Natural killer cell treated with Interleukin-12 subunit alpha and Interleukin-12 subunit beta and Interleukin-15 and Interleukin-18, amount 100 ng/mL, for 72 hours (primary cell): ENCODE measurements at places on chromosomes 5 and 9. TPM values are rescaled to one million over a fixed set of nuclear protein-coding genes. Genes with fewer than 3 reads are reported as not detected.

- no peak for DNase-seq
These were observed 5.3 kb upstream of the ZNF354C start for GRCh38 chr5:179054876-179055275.

DNA sequence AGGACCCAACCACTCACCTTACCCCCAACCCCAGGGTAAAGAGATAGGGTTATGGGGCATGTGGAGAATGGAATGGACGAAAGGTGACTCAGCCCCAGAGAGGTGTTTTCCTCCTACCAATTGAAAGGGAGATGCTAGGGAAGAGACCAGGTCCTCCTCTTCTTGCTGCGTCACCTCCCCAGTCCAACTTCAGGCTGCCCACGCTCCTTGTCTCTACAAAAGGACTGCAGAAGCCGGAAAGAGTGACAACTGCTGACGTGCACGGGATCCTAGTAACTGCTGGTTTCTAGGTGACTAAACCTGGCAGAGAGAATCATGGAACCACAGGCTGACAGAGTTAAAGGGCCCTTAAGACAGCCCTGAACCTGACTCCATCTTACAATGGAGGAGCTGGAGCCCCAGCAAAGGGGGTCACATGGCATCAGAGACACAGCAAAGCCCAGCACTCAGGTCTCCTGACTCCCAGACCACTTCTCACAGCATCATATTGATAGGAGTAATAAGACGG is 2.2 kb downstream of the GPX3 start:
- no peak for DNase-seq

GRCh38 chr9:30932226-30932625 is 1452.2 kb upstream of the ACO1 start:
- no peak for DNase-seq

DNA sequence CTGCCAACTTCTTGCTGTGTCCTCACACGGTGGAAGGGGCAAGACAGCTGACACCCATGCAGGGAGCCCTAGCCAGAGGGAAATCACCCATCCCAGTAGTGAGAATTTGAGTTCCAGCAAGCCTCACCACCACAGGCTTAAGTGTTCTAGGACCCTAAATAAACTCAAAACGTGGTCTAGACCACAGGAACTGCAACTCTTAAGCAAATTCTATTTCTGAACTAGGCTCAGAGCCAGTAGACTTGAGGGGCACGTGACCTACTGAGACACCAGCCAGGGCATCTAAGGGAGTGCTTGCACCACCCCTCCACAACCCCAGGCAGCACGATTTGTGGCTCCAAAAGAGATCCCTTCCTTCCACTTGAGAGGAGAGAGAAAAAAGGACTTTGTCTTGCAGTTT is 96.0 kb upstream of the PHF24 start:
- no peak for DNase-seq

IRGM gene
- 1.5 TPM for total RNA-seq

- DNase-seq, result no peak
These were observed 77.3 kb downstream of the MAMDC2 start for GRCh38 chr9:70120834-70121510.

DNA sequence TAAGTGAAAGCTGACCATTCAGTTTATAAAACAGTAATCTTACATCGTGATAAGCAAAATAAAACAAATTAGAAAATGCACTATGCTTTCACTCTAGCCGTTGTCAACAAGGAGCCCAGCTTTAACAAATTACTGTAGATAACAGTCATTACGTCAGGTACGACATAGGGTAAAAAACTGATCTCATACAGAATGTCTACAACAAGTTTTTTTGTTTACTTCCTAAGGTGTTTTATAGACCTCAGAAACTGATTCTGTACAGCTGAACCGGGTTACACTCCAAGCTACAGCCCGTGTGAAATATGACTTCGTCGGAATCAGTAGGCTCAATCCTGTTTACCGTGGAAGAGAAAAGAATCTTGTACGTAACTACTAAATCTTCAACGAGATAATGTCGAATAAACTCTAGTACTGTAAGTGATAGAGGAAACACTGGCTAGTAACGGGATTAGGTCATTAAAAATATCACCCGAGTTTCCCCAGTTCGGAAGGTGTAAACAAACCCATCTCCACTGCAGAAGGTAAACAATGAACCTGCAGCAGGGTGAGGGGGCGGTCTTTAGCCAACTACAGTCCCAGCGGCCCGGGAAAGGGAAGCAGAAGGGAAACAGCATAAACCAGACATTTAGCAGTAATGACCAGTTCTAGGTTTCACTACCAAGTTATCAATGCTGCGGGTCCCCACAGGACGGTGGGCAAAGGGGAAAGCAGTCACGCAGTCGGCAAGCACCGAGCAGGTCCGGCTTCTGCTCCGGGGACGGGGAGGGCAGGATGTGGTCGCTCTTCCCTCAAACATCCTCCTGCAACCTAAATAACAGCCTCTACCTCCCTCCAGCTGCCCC is 1.1 kb downstream of the RICTOR start:
- DNase-seq, result peak; percentile 86

CDX1 gene
- total RNA-seq, result not detected

GRCh38 chr5:154320224-154321089 is 125.3 kb upstream of the SAP30L start:
- no peak for DNase-seq

DDX46 gene
- total RNA-seq, result 124 TPM

DNA sequence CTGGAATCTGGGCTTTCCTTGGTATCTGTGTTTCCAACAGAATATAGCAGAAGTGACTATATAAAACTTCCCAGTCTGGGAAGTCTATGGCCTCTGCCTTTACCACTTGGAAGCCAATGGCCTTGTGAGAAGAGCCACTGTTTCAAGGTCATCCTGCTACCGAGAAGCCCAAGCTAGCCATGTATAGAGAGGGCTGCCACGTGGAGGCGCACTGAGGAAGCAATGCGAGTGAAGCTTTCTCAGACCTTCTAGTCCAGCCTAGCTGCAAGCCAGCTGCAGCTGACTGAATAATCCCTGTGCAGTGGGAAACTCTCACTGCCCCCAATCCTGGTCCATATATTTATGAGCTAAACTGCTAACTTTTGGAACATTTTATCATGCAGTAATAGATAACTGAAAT is 661.8 kb upstream of the RIOK2 start:
- no peak for DNase-seq

- DNase-seq, result peak; percentile 80
These were observed 8.7 kb downstream of the CCL21 start for GRCh38 chr9:34701023-34701768.

DNA sequence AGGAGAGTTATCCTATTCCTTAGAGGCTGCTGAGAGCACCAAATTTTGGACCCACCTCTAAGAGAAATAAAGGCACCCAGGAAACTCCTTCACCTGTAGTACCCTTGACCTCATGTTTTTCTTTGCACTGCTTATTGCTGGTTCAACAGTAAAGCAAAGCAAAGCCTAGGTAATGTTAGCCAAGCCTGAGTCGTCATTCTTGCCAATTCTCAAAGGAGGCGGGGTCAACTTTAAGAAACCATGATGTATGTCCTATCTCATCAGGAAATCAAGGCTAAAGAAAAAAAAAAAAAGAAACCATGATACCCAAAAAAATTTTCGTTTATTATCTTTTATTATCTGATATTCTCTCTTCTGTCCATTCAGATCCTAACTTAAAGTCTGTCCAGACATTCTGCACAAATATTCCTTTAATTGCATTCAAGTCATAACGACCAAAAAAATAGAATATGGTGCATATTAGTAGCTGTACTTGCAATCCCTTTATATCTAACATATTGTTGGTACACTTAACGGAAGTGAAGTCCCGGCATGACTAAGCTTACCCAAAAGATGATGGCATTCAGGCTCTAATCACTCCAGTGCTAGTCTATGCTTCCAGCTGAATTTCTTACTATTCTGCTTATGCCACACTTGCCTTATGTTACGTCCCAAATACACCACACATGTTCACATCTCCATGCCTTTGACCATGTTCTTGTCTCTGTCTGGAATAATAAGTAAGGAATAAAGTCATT is 1.8 kb downstream of the AUH start:
- no peak for DNase-seq

FOXI1 gene
- 0.64 TPM for total RNA-seq

DNA sequence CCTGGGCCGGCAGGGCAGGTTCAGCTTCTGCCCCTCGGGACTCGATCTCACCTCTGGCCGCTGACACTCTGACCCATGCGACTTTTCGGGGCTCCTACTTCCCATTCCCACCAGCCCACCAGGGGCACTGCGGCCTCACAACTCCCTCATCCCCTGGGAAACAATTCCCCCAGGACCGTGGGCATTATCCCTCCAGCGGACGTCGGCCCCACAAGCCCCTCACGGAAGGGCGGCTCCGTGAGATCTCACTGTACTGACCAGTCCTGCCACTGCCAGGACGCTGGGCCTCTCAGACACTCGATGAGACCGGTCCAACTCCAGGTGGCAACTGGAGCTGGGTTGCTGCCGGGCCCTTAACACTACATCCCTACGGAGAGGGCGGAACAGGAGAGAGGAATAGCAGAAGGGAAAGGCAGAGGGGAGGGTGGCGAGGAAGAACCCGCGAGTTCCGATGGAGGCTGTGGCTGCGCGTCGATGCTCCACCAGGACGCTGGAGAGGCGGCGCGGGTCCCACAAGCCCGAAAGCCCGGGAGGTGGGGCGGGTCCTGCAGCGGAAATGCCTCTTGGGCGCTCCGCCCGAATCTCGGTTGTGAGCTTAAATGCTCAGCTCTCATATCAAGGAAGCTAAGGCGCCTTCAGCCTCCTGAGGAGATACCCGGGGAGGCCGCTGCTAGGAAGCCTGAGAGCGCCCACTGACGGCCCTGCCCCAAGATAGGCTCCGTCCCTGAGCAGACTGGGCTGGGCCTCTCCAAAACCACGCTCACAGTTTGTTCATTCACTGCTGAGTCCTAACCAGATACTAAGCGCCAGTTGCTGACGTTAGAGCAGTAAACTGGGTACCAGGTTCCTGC is 36.3 kb downstream of the VCP start:
- no peak for DNase-seq
